Stimulated activated memory B cell treated with anti-CD40 and anti-IgM and Interleukin-4, amounts not matched to agents 10 μg/mL and 1 μg/mL and 100 μg/mL, for 72 hours (primary cell): ENCODE measurements at places on chromosomes 12 and 14.

DNA sequence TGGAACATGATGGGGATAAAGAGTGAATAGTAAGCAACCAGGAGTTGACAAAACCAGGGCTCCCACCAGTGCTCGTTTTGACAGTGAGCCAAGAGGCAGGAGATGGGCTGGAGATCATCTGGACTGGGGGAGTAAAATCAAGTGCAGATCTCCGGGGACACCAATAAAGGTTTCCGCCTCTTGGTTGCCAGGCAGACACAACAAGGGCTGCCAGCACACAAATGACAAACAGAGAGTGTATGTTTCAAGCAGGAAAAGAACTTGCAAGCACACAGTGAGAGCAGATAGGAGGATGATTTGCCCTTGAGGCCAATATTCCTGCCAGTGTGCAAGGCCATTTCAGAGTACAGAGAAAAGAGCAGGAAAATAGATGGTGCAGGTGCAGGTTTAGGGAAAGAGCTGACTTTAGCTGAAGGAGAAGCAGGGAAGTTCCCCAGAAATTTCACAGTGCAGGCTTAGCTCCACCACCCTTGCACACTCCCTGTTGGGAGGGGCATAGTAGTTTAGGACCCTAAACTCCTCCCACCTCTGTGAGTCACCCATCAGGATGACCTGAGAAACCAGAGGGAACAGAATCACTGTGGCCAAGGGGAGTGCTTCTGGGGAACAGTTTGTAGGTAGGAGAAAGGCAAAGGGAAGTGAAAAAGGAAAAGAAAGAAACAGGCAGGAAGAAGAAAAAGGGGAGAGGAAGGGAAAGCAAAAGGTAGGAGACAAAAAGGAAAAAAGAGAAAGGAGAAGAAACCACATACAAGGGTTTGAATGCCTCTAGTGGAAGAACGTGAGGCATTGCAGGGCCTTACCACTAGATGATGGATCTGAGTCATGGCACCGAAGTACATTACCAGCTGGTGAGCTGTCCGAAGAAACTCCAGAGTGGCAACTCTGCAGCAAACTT is 404.4 kb downstream of the SLC6A15 start:
- ATAC-seq: peak; percentile 68

DNA sequence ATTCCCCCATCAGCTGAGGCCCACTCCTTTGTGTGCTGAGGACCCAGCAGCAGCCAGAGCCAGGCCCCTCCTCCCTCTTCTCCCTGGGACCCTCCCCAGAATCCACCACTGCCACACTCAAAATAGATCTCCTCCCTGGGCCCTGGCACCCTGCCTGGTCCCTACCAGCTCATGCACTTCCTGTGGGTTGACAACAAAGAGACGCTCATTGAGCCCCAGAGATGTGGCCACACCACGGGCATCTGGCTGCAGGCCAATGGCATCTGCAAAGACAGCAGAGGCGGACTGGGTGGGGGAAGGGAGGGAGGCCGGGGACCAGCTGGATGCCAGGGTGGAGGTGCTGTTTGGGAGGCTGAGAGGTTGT is 16.0 kb upstream of the ENDOU start:
- peak; percentile 74 for ATAC-seq

- ATAC-seq: no peak
Measured at GRCh38 chr12:52826611-52827498, 7.3 kb downstream of the KRT79 start.

DNA sequence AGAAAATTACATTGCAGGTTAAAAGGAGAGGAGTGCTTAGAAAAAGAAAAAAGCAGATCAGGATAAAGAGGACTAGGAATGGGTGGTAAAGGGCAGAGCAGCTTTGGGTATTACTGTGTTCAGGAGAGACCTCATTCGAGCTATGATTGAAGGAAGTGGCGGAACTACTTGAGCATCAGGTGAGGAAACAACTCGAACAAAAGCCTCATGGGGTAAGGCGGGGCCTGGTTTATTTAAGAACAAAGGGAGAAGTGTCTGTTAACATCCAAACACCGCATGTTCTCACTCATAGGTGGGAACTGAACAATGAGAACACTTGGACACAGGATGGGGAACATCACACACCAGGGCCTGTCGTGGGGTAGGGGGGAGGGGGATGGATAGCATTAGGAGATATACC is 444.6 kb upstream of the CCDC196 start:
- ATAC-seq: no peak

- peak; percentile 39 for ATAC-seq
Measured at GRCh38 chr14:42513837-42514236, 907.2 kb downstream of the LRFN5 start.

DNA sequence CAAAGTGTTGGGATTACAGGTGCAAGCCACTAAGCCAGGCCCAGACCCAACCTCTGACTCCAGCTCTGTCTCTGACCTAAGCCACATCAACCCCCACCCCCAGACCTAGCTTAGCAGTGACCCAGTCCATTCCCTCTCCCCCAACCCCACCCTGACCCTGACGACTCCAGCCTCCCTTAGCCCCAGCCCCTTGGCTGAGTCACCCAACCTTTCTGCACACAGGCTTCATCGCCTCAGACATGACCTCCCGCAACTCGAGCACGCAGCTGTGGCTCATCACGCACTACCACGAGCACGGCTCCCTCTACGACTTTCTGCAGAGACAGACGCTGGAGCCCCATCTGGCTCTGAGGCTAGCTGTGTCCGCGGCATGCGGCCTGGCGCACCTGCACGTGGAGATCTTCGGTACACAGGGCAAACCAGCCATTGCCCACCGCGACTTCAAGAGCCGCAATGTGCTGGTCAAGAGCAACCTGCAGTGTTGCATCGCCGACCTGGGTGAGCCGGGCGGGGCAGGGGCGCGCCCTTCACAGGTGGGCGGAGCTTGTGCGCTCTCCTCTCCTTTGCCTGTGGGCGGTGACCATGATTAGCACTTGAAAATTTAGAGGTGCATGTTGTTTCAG is 7.8 kb downstream of the ACVRL1 start:
- no peak for ATAC-seq

DNA sequence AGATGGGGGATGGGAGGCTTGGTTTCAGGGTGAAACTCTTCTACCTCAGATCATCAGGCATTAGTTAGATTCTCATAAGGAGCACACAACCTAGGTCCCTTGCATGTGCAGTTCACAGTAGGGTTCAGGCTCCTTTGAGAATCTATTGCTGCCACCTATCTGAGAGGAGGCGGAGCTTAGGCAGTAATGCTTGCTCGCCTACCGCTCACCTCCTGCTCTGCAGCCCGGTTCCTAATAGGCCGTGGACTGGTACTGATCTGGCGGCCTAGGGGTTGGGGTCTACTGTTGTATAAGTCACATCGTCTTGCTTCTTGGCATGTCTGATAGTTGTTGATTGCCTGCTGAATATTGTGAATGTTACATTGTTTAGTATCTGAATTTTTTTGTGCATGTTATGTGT is 12.2 kb downstream of the SCYL2 start:
- no peak for ATAC-seq

DNA sequence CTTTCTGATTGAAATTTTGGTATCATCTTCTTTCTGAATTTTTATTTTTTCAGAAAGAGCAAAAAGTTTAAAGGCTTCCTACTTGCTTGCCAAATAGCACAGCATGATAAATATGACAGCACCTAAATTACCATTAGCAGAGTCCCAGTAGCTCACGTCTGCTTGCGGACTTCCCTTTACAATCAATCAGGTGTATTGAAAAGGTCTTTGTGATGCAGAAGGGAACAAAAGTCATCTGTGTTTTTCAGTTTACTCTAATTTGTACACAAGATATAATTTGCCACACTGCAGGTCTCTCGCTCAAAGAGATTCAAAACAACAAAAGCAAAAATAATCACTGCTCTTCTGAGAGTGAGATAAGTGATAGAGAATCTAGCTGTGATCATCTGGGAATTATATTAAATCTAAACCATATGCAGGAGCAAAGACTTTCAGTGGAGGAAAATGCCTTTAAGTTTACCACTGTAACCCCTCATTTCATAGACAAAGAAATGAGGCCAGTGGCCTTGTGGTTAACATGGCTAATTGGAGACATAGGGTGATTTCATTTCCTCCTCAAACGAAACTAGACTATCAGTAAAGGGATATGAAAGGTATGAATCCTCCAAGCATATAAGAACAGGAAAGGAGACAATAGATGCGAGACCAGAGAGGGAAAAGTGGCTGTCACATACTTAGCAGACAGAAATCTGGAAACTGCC is 240.8 kb upstream of the TMPO start:
- peak; percentile 62 for ATAC-seq

DNA sequence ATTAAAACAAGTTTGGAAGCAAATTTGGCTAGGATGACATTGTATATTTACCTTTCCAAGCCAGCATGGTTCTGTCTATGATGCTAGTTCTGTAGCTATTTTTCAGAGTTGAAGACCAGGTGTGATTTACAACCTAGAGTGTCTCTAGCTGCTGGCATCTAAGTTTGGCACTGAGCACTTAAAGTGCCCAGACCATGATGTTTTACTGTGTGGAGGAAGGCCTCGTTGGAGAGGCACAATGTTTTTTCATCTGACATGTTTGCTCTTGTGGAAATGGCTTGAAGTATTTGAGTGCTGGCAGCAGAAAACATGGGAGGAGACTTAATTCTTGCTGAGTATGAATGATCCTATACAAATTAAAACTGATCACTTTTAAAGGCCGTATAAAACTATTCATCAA is 13.0 kb upstream of the C12orf71 start:
- no peak for ATAC-seq

DNA sequence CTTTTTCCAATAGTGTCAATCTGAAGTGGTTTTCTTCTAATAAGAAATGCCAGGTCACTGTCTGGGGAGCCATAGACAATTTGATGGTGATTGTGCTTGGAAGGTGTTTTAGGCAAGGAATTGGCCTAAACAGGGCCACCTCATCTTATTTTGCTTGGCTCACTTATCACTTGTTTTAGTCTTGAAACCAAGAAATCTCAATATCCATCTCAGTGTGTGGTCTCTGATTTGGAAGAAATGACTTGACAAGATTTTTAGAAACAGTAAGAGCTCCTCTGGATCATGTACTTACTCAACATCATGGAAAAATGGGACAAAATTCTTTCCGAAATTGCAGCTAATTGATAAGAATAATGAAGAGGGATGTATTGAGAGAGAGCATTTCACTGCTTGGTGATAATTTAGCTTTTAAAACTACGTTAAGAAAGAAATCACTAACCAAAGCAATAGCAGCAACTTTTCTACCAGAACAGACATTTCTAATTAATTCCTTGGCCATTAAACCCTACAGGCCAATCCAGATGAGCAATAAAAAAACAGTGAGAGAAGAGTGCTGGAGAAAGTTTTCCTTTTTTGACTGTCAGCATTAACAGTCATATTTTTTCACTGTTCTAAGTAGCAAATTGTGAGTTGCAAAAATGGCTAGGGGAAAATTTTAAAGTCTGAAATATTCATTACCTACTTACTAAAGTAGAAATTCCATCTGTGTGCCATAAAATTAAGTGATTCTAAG is 157.3 kb downstream of the AEBP2 start:
- ATAC-seq: no peak

GRCh38 chr12:122793685-122794106 is 19.3 kb downstream of the CCDC62 start:
- no peak for ATAC-seq

- ATAC-seq: no peak
Measured at GRCh38 chr14:81385419-81385818, 14.7 kb downstream of the STON2 start.

GRCh38 chr12:107541001-107541705 is 144.4 kb upstream of the PWP1 start:
- no peak for ATAC-seq

- no peak for ATAC-seq
Measured at GRCh38 chr12:32211900-32212156, 105.2 kb downstream of the BICD1 start.

- ATAC-seq: no peak
Measured at GRCh38 chr12:29695800-29696199, 87.9 kb downstream of the TMTC1 start.

- no peak for ATAC-seq
Measured at GRCh38 chr14:38004610-38004879, 203.2 kb upstream of the SSTR1 start.

DNA sequence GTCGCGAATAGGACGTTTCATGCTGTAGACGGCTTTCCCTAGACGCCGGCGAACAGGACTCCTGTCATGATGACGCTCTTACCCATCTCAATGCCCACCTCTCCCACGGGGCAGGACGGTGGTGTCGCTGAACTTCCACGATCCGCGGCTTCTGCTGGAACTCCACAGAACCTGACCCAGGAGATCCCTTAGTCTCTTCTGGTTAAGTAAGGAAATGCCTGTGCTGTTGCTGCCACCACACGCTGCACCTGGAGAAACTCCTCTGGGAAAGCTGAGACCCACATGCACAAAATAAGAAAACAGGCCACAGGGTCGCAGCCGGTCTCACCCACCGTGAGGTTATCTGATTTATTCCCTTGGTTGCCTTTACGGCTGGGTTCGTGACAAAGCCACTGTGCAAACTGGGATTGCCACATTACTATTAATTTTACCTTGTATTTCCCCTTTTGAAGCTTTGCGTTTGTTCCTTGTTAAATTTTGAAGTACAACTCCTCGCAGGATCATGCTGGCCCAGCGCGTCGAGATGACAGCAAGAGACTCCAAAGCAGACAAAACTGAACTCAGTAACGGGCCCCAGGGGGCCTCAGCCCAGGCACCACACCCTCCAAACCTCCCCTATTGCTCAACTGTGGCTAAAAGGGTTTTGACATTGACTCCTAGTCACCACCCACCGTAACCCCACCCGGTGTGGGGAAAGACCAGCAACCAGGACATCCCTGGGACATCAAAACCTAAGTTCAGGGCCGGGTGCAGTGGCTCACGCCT is 9.2 kb upstream of the MMP17 start:
- ATAC-seq: peak; percentile 39

DNA sequence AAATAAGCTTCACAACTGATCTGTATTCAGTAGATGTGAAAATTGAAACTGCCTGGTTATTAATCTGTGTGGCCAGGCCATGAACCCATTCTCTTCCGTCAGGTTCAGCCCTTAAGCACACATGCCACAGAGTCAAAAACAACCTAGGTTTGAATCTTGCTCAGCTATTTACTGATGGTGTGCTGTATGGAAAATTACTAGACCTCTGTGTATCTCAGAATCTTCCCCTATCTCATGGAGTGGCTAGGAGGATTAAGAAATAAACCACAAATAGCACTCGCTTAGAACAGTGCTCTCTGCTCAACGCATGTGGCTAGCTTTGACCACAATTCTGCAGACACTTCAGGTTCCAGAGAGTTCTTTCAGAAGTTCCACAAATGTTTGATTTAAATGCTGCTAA is 240.7 kb upstream of the PLEKHG7 start:
- ATAC-seq: peak; percentile 85

DNA sequence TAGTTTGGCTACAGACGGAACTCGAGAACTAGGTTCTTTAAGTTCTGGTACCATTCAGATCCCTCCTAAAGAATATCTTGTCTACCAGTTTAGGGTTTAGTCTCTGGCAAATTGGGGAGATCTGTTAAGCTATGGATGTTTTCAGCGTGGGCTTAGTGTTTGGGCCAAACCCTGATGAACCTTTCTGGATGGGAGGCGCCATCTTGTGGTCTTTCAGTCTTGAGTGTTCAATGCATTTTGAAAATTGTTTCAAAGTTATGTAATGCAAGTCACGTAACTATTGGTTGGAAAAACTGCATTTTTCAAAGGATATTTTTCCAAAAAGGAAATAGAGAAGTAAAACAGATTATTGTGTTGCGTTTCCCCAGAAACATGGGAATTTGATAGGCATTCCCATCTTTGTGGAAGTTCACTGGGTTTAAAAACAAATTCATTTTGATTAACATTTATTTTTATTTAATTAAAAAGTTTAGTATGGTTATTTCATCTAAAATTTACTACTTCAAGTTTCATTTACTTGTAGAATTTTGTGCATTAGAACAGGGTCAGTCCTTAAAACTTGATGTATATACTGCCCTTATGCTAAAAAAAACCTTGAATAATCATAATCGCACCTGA is 169.0 kb downstream of the PRIMA1 start:
- ATAC-seq: no peak
